ENCODE measurements at places on chromosomes 7 and 10.

DNA sequence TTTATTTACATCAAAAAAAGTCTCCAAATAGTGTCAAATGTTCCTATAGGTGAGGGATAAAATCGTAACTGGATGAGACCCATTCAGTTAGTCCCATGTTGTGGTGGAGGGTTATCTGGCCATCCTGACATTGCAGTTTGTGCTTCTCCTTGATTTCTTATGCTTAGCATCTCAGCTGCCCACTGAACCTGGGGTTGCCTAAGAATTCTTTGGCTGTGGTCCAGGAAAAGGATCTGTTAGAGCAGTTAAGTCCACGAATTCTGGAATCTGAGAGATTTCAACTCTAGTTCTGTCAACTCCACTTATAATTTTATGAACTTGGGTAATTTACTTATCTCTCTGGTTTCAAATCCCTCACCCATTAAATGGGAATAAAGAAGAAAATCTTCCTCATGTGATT lies 1673.4 kb downstream of the REEP3 start:
- DNase-seq = no peak

DNA sequence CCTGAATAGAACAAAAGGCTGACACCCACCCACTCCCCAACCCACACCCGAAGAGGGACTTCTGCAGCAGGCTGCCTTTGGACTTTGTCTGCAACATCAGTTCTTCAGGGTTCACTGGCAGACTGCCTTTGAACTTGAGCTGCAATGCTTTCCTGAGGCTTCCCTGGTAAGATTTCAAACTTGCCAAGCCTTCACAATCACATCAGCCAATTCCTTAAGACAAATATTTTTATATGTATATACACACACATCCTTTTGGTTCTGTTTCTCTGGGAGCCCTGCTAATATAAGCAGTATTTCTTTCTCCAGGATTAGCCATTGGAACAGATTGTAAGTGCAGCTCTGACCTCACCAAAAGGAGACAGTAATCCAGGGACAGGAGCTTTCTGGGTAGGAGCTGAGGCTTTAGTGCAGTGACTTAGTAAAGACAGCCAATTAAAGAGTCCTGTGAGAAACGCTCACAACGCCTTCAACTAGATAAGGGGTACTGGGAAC lies 55.6 kb upstream of the KMT2E start:
- DNase-seq = no peak

- no peak for DNase-seq
Measured at GRCh38 chr10:7297094-7297493, 113.7 kb downstream of the SFMBT2 start.

DNA sequence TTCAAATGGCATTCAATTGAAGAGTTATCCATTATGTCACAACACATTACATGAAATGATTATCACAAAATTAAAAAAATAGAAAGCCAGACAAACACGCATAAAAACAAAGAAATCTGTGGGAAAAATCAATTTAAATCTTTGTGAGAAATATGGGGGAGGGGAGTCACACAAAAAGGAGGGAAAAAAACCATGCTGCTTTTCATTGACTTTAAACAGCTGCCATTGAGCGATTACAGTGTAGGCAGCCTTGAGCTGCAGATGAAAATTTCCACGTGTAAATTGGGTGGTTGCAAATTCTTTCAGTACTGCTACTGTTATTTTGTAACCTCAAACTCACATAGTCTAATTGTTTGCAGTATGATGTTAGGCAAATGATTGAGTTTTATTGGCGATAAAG lies 889.9 kb upstream of the PHF14 start:
- no peak for DNase-seq

GRCh38 chr10:1476455-1476803 lies 260.9 kb downstream of the ADARB2 start:
- no peak for DNase-seq

DNA sequence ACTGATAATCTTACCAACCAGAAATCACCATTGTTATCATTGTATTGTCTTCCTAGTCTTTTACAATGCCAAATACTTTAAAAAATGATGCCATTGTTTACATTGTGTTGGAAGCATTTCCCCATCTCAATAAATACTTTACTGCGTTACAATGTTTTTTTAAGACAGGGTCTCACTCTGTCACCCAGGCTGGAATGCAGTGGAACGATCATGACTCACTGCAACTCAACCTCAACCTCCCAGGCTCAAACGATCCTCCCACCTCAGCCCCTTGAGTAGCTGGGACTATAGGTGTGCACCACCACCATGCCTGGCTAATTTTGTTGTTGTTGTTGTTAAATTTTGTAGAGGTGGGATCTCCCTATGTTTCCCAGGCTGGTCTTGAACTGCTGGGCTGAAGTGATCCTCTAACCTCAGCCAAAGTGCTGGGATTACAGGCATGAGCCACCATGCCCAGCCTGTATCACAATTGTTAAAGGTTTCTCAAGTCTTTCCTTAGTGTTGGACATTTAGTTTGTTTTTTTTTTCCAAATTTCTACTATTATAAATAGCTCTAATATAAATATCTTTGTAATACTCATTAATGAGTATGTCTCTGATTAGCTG lies 13.5 kb downstream of the LRMDA start:
- DNase-seq = no peak

GRCh38 chr7:23467806-23468525 lies 2.3 kb downstream of the IGF2BP3 start:
- no peak for DNase-seq

- peak; percentile 3 for DNase-seq
Measured at GRCh38 chr7:12067156-12067831, 143.8 kb upstream of the TMEM106B start.

DNA sequence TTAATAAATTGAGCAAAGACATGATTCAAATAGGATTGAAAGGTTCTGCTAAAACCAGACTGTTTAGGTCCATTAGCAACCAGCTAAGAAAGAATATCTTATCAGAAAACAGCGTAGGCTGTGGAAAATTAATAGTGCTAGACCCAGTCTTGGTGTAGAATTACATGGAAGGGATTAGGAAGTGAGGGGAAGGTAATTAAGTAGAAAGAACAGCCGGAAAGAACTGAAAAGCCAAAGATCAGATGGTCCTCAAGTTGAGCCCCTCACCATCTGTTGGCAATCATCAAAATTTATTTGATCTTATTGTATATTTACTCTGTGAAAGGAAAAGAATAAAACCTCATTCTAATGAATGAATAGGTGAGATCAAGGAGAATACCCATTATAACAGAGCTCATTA lies 50.1 kb downstream of the COL1A2 start:
- DNase-seq = peak; percentile 95

GRCh38 chr7:139772115-139772514 lies 5.7 kb downstream of the HIPK2 start:
- no peak for DNase-seq

GRCh38 chr7:119281181-119281846 lies 991.7 kb upstream of the KCND2 start:
- no peak for DNase-seq

DNA sequence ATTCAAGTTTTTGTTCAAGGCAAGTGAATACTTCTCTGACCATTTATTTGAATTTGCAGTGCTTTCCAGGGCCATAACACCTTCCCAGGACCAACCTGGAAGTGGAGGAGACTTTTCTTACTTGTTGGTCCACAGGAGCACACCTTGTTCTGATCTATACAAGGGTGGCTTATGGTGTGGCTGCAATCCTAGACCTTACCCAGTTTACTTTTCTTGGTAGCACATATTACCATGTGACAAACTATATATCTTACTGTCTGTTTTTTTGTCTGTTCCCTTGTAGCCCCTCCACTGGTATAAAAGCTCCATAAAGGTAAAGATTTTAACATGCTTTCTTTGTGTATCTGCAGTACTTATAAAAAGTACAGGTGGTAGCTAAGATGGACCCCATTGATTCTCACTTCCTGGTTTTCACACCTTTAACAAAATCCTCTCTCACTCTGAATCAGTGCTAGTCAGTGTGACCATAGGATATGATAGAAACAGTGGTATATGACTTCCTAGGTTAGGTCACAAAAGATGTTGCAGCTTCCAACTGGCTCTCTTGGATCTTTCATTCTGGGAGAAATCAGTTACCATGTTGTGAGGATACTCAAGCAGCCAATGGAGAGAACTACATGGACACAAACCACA lies 5.6 kb upstream of the ASB4 start:
- DNase-seq = no peak

- DNase-seq = no peak
Measured at GRCh38 chr10:120949609-120950031, 98.5 kb downstream of the WDR11 start.

GRCh38 chr10:109926061-109926745 lies 2.9 kb upstream of the XPNPEP1 start:
- no peak for DNase-seq

DNA sequence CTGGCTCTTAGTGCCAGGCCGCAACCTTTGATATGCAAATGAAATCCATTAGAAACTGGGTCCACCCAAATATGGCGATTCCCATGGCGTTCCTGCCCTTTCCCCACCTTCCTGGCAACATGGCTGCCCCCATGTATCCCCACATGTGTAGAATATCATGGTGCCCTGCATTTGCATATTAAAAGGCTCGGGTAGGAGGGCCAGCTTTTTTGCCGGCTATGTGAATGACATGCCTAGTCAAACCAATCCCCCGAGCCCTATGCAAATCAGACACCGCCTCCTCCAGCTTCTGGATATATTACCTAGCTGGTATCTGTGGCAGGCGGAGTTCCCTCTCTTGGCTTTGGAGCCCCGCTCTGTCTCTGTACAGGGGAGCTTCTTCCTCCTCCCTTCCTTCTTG lies 18.3 kb downstream of the MMS19 start:
- DNase-seq = no peak

DNA sequence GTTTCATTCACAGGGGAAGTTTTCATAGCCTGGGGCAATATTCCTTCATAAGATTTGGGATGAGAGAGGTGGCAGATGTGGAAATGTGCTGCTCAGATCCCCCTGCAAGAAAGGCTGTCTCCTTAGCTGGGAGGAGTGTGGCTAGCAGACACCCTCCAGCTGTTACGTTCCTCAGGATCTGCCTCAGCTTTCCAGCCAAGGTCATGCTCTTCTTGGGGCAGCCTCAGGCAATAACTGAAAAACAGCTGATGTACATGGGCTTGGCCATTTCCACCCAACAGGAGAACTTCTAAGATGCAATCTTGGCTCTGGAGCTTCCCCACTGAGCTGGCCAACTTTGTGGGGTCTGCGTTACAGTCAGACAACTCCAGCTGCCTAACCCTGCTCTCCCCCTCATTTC lies 51.3 kb upstream of the SEPTIN7 start:
- no peak for DNase-seq

GRCh38 chr7:141671705-141672496 lies 30.1 kb downstream of the DENND11 start:
- DNase-seq = no peak

- no peak for DNase-seq
Measured at GRCh38 chr7:74028321-74028838, 407 bp downstream of the ELN start.

DNA sequence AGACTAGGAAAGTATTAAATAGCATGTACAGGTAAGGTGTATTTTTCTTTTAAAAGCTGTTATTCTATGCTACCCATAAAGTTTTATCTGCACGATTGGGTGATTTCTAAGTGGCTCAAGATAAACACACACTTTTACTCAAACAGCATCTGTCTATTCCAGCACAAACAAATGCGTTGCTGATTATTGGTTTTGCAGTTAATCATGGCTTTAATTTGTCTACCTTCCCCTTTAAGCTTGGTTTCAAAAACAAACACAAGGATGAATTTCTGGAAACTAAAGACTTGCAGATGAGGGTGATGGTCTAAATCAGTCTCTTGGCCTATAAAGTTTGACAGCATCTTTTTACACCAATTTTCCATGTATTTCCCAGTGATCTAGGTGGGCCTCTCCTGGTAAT lies 94.2 kb downstream of the NRP1 start:
- DNase-seq = no peak
